Mesothelial cell of epicardium (in vitro differentiated cells): ENCODE measurements at places on chromosomes 6 and 20.

DNA sequence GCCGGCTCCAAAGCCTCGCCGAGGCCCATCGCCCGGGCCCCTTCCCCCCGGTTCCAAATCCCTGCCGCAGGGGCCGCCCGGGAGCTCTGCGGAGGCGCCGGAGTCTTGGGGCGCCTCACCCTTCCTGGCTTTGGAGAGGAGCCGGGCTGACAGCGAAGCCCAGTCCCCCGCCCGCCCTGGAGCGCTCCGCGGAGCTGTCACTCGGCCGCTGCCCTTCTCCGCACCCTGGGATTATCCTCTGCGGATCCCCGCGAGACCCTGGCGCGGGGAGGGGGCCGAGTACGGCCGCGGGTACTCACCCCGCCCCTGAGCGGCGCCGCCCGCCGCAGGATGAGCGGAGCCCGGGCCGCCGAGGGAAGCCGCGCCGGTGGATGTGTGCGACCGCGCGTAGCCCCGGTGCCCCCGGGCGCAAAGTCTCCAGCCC is 343 bp downstream of the SNAP91 start:
- H3K4me1 ChIP-seq, result peaks cover 8% of the 10 kb centered on the region
- H3K4me3 ChIP-seq, result peak overlapping the region; percentile 67
- peaks cover 78% of the 10 kb centered on the region for H3K27me3 ChIP-seq
- no peak overlapping the region for H3K27ac ChIP-seq
- H3K36me3 ChIP-seq, result no peaks in the 10 kb centered on the region

DNA sequence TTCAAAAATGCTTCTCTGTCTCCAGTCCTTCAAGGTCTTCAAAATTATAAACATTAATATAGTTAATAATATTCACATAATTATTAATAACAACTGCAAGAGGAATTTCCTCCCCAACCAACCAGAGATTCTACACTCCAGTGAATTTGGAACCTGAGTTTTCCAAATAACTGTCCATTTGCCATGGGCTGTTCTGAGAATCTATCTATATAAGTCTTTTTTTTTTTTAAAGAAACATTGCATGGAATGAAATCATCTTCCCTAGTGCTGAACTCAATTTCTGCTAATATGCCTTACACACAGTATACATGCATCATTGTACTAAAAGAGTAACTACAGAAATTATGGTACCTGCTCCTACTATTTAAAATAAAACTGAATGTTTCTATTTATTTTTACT is 113.9 kb downstream of the SLC22A3 start:
- no peak overlapping the region for H3K4me3 ChIP-seq
- H3K27ac ChIP-seq, result no peak overlapping the region
- no peaks in the 10 kb centered on the region for H3K4me1 ChIP-seq
- DNase-seq, result no peak

GRCh38 chr20:15618110-15618509 is 955.1 kb downstream of the KIF16B start:
- no peak for DNase-seq
- H3K36me3 ChIP-seq, result no peaks in the 10 kb centered on the region
- H3K4me3 ChIP-seq, result no peak overlapping the region

GRCh38 chr20:34621383-34622367 is 55.2 kb downstream of the PIGU start:
- H3K4me3 ChIP-seq, result no peak overlapping the region
- H3K4me1 ChIP-seq, result no peaks in the 10 kb centered on the region
- peaks cover 42% of the 10 kb centered on the region for H3K36me3 ChIP-seq
- no peak overlapping the region for H3K27ac ChIP-seq
- no peak for DNase-seq

DNA sequence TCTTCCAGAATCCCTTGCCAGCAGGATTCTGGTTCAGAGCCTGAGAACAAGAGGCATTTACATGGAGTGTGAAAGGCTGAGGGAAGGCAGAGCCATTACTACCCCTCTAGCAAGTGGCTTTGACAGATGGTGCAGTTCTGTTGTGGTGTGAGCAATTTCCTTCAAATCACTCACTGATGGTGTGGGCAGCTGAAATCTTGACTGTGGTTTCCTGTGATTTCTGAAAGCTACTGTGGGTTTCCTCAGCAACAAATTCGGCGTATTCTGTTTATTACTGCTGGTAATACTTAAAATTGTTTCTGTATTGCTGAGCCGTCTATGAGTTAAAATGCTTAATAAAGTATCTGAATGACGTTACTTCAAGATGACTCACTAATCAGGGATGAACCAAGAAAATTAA is 181.5 kb upstream of the TCF21 start:
- H3K4me3 ChIP-seq, result no peak overlapping the region
- H3K4me1 ChIP-seq, result peaks cover 2% of the 10 kb centered on the region
- H3K27me3 ChIP-seq, result no peaks in the 10 kb centered on the region
- DNase-seq, result no peak
- H3K27ac ChIP-seq, result no peak overlapping the region

GRCh38 chr20:3710703-3711483 is 1.5 kb downstream of the SIGLEC1 start:
- H3K4me3 ChIP-seq, result no peak overlapping the region
- no peak overlapping the region for H3K27ac ChIP-seq
- no peaks in the 10 kb centered on the region for H3K27me3 ChIP-seq
- DNase-seq, result peak; percentile 92
- no peaks in the 10 kb centered on the region for H3K36me3 ChIP-seq
- no peaks in the 10 kb centered on the region for H3K4me1 ChIP-seq

GRCh38 chr6:158825038-158825950 is 6.1 kb upstream of the EZR start:
- peaks cover 19% of the 10 kb centered on the region for H3K4me1 ChIP-seq
- H3K27ac ChIP-seq, result peak overlapping the region; percentile 85
- H3K27me3 ChIP-seq, result no peaks in the 10 kb centered on the region
- H3K36me3 ChIP-seq, result no peaks in the 10 kb centered on the region
- DNase-seq, result no peak

DNA sequence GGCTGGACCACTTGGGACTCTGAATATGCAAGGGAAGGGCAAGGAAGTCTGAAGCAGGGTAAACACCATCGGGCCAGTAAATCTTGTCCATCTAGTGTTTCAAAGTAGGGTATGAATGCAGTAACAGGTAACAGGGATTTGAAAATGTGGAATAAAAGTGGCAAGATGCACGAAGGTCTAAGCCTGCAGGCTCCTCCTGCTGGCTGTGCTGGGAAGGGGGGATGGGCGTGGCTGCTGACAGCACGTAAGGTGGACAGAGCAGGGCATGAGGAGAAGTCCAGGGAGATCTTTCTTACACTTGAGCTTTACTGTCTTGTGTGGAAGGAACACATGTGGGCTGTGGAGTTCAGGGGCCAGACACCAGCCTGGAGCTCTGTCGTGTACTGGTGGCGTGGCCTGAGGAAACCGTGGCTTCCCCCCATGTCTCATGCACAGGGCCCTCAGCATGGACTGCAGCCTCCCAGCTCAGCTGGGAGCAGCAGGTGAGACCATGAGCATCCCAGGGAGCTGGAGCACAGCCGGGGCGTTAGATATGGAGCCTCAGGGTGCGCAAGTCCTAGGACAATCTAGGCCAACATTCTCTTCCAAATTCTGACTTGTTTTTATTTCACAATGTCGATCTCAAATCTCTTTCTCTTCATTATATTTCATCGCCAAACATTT is 84.5 kb downstream of the SLC22A23 start:
- no peak overlapping the region for H3K27ac ChIP-seq
- peaks cover 18% of the 10 kb centered on the region for H3K4me1 ChIP-seq
- no peaks in the 10 kb centered on the region for H3K36me3 ChIP-seq
- DNase-seq, result no peak

DNA sequence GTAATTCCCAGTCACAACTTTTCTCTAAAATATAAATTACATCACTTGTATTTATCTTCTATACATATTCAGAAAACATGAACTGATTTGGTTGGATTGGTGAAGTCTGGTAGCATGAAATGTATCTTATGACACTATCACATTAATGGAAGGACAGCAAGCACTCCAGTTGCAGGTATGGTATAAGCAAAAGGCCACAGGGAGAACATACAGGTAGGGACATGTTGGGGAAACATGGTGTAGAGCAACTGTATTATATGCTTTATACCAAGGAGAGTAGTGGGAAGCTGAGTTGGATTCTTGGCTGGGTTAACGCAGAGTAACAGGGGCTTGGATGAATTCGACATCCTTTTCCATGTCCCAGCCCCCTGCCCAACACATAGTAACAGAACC is 1.4 kb upstream of the VARS1 start:
- H3K4me3 ChIP-seq, result peak overlapping the region; percentile 57
- no peaks in the 10 kb centered on the region for H3K27me3 ChIP-seq
- H3K36me3 ChIP-seq, result peaks cover 6% of the 10 kb centered on the region
- peaks cover 10% of the 10 kb centered on the region for H3K4me1 ChIP-seq
- DNase-seq, result no peak

GRCh38 chr20:59738851-59739250 is 134.5 kb downstream of the PHACTR3 start:
- no peaks in the 10 kb centered on the region for H3K27me3 ChIP-seq
- no peak overlapping the region for H3K27ac ChIP-seq
- H3K36me3 ChIP-seq, result no peaks in the 10 kb centered on the region
- no peaks in the 10 kb centered on the region for H3K4me1 ChIP-seq
- no peak overlapping the region for H3K4me3 ChIP-seq

DNA sequence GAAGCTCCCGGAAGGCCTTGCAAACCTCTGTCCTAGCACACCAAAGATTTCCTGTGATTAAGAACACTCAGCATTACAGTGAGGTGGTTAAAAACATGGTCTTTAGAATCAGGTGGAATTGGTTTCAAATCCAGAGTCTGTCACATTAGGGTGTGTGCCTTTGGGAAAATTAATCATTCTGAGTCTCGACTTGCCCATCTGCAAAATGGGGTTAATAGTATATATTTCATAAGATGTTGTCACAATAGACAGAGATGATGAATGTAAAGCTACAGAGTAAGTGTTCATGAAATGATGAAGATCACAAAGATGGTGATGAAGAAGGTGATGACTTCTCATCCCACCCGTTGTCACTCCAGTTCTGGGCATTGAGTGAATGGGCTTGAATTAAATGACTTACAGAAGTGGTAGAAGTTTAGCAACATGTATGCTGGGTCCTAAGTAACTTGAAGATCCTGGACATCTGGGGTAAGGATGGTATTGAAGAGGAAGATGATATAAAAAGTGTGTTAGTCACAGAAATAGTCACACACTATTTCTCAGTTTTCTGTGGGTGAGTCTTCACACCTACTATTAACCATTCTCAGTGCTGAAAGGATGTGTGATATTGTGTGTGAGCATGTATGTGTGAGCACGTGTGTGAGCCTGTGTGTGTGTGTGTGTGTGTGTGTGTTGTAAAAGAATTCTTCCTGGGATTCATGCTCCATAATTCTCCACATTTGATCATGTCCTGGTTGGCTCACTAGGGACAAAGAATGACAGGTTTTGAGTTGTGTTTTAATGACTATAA is 28.0 kb upstream of the NEDD9 start:
- H3K27ac ChIP-seq, result no peak overlapping the region
- no peaks in the 10 kb centered on the region for H3K27me3 ChIP-seq
- no peak overlapping the region for H3K4me3 ChIP-seq
- no peak for DNase-seq
- peaks cover 25% of the 10 kb centered on the region for H3K4me1 ChIP-seq
- H3K36me3 ChIP-seq, result no peaks in the 10 kb centered on the region

DNA sequence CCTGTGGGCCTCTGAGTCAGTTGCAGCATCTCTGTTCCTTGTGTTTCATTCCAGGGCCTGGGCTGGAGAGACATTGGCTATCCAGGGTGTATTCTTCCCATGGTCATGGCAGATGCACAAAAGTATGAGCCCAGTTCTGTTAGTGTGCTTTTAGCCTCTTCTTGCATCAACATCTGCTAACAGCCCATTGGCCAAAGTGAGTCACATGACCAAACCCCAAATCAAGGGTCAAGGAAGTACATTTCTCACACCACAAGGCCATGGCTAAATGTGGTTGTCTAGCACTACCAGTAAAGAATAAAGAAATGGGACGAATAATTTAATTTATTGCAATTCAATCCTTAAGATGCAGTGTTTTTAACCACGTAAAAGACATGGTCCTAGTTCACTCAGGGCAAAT is 43.9 kb downstream of the NRN1 start:
- no peaks in the 10 kb centered on the region for H3K4me1 ChIP-seq
- DNase-seq, result no peak
- peaks cover 51% of the 10 kb centered on the region for H3K27me3 ChIP-seq
- H3K36me3 ChIP-seq, result no peaks in the 10 kb centered on the region
- no peak overlapping the region for H3K27ac ChIP-seq
- no peak overlapping the region for H3K4me3 ChIP-seq

GRCh38 chr6:14211562-14211942 is 94.0 kb downstream of the CD83 start:
- H3K27ac ChIP-seq, result peak overlapping the region; percentile 79
- H3K27me3 ChIP-seq, result peaks cover 19% of the 10 kb centered on the region
- DNase-seq, result no peak
- no peaks in the 10 kb centered on the region for H3K36me3 ChIP-seq
- H3K4me3 ChIP-seq, result peak overlapping the region; percentile 72
